ENCODE measurements at places on chromosomes 7 and 10.

DNA sequence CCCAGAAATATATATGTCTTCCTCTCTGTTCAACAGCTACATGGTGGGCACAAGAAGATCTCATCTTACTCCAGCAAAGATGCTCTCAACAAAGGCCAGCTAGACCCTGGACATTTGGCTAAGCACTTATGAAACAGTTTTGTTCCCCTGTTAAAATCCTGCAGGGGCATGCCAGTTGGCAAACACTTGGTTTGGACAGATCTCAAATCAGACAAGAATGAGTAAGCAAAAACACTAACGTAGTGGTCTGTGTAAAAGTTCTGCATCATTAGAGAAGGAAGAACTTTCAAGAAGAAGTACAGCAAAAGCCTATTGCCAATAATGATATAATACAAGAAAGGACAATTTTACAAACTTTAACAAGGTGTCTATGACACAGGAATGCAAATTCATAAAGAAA lies 125.6 kb downstream of the CALN1 start:
- no peak for DNase-seq

GRCh38 chr10:33621101-33621500 lies 286.6 kb upstream of the NRP1 start:
- no peak for DNase-seq

GRCh38 chr7:111006691-111007090 lies 84.2 kb upstream of the LRRN3 start:
- DNase-seq, result no peak

DNA sequence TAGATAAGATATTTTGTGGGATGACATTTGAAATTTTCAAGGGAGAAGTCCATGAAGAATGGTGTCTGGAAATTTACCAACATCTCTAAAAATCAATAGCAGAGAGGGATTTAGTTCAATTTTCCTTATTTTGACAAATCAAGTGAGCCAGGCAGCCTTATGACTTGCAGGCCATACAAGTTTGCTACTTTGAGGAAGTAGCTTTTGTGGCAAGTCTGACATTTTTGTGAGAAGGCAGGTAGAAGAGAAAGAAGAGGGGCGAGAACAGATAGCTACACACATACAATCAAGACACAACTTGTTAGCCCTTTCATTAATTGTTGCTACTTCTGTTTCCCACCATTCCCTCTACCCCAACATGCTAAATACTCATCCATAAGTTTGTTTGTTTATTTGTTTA lies 74.5 kb upstream of the OIT3 start:
- no peak for DNase-seq

GRCh38 chr7:82257118-82257695 lies 186.4 kb downstream of the CACNA2D1 start:
- DNase-seq, result peak; percentile 95

- DNase-seq, result no peak
These were observed 751.1 kb downstream of the GRM8 start for GRCh38 chr7:126501617-126502016.

DNA sequence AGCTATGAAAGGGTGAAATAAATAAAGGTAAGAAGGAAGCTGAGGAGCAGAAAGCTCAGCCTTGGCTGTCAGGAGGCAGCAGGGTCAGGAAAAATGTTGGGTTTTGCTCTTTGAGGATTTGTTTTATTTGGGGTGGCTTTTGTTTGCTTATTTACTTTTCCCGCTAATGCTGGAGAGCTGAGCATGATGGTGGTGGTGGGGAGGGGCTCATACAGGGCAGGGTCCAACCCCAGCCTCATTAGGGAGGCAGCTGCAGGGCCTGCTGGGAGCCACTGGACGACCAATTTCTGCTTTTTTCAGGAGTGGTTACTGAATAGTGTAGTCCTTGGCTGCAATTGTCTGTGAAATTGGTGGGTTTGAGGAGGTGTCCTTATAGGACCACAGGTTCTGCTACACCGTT lies 36.3 kb downstream of the CCM2 start:
- DNase-seq, result peak; percentile 6

DNA sequence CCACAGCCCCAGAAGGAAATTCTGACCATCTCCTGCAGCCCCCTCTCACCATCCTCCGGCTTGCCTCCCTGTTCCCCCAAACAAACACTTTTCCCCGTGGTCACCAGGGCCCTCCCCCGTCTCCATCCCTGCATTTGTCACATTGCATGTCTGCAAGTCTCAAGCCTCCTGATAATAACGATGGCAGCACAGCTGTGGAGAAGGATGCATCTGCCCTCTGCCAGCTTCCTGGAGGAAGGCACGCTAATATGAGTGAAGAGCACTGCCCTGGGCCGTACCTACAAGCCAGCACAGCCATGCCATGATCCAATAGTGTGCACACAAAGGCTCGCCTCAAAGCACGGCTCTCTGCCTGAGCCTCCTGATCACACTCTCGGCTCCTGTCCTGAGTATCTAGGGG lies 98.5 kb downstream of the SLIT1 start:
- no peak for DNase-seq

DNA sequence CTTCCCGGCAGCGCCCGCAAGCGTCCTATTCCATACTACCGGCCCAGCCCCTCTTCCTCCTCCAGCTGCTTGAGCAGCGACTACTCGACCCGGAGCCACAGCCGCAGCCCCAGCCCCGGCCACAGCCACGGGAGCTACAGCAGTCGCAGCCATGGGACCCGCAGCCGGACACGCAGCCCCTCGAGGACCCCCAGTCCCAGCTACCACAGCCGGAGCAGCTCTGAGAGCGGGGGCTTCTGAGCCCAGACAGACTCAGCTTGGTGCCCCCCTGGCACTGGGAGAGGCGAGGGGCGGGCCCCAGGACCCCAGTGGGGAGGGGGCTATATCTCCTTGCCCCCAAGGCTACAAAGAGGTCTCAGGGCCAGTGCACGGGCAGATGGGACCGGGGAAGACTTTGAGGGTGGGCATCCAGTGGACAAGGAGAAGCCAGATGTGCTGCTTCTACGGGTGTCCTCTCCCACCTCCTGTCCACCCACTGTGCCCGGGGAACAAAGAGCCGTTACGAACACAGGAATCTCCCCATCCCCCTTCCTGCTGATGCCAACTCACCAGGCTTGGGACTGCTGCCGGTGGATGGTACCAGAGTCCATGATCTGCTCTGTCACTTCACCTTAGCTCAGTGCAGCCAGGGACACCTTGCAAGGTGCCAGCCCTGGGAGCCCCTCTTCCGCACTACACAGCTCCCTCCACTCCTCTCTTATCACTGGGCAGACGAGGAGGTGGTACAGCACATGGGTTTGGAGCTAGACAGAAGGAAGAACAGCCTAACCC lies 16.7 kb upstream of the HSPB1 start:
- no peak for DNase-seq

GRCh38 chr7:30329716-30330115 lies 45.3 kb downstream of the ZNRF2 start:
- no peak for DNase-seq

DNA sequence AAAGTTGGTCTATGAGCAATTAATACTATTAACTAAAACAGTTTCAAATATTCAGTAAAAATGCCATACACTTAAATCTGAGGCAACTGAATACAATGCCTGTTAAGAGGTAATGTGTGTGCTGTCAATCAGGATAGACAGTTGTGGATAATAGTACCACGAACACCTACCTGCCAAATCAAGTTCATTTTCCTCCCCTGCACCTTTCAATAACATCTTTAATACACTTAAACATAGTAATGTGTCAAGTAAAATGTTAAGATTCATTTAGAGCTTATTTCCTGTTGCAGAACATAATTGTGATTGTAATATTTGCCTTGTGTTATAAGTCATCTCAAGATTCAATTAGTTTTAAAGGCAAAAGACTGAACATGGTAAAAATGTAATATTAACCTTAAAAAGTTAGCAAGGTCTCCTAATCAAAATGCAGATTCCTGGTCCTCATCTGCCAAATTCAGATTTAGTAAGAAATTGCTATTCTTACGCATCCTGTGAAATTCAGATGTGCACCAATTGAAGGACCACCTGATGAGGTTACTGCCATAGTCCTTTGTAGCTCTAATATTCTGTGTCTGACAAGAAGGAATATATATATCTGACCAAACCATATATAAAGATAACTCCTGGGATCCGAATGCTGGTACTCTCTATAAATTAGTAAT lies 37.1 kb downstream of the COL1A2 start:
- DNase-seq, result no peak

- no peak for DNase-seq
These were observed 108.1 kb downstream of the SNX10 start for GRCh38 chr7:26399736-26400135.

- peak; percentile 28 for DNase-seq
These were observed 228.8 kb upstream of the FAM3C start for GRCh38 chr7:121624958-121625357.

GRCh38 chr10:48467669-48468068 lies 137.2 kb downstream of the ARHGAP22 start:
- no peak for DNase-seq

DNA sequence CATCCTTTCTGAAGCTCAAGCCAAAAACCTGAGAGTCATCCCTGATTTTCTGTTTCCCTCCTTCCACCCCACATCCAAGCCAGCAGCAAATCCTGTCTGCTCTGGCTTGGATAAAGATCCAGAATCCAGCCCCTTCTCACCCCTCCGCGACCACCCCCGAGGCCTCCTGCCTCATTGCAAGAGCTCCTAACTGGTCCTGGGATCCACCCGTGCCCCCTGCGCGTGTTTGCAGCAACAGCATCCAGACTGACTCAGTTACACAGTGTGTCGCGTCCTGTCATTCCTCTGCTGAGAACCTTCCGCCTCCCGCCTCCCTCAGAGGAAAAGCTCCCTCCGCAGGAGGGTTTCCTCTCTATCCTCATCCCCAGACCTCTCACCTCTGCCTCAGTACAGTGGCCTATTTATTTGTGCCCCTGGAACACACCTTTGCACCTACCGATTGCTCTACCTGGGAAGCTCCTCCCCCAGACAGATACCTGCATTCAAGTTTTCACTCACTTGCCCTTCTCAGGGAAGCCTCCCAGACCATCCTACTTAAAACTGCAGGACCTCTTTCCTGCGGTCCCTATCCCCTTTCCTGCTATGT lies 21.6 kb upstream of the GRID1 start:
- DNase-seq, result no peak

DNA sequence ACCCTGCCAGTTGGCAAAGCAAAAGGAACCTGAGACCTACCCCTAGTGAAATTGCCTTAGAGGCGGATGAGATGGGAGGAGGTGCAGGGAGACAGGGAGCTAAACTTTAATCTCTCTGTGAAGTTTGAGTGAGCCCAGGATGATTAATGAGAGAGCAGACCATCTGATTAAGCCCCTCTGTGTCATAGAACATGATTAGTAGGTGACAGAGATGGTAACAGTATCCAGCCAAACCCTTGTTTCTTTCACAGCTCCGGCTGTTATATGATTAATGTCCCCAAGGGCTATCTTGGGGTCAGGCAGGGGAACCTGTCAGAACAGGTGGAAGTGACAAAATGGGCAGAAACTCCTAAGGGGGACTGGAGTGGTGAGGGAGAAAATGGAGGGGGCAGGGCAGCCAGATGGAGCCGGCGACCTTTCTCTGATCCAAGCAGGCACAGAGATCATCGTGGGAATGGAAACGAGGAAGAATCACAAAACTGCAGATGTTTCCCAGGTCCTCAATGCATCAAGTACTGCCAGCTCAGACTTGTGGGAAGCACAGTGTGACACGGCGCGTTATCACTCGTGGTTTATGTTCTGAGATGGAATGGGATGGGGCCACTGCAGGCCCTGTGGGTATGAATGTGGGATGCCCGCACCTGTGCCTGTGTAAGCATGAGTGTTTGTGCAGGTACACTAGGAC lies 684.2 kb downstream of the LRMDA start:
- no peak for DNase-seq

- no peak for DNase-seq
These were observed 533.4 kb downstream of the NEBL start for GRCh38 chr10:20363684-20364083.

DNA sequence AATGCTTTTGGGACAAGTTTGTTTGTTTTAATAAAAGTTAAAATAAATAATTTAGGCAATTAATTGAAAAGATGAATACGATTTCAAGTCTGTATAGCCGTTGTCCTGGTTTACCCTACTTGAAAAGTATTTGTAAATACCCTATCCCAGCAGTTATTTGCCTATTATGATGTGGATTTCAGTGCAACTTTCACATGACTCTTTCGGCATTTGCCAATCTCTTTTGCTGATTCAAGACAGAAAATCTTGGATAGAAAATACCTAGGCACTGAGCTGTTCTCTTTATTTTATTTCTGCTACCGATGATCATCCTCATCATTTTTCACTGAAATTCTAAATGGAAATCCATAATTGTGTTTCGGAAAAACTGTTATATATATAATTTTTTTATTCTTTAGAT lies 125.9 kb upstream of the FZD8 start:
- DNase-seq, result no peak

DNA sequence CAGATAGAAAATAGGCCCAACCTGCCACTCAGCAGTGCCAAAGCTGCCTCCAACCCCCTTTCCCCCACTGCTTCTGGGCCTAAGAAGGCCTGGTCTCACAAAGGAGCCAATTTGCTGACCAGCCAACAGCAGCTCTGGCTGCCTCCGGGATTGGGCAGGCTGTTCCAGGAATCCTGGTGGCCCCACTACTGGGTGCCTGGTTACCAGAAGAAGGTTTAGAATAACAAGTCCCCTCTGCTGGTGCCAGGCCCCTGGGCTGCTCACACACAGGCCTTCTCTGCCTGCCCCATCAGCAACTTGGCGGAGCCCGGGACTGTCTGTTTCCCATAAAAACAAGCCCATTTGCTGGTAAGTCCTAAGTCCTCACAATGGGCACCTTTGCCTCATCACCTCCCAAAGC lies 1.2 kb downstream of the PHKG1 start:
- DNase-seq, result no peak

DNA sequence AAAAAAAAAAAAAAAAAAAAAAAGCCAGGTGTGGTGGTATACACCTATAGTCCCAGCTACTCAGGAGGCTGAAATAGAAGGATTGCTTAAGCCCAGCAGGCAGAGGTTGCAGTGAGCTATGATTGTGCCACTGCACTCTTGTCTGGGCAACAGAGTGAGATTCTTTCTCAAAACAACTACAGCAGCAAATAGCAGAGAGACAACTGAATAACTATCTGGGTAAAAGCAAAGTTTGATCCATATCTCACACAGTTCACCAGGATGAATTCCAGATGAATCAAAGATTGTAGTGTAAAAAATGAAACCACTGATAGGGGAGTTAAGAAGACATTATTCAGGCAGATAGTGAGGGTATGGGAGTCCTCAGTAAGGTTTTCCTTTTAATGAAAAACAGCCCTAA lies 11.4 kb upstream of the NUB1 start:
- DNase-seq, result no peak

GRCh38 chr10:99364125-99364524 lies 35.0 kb downstream of the CNNM1 start:
- DNase-seq, result no peak

GRCh38 chr7:5589819-5590595 lies 166.4 kb upstream of the TNRC18 start:
- no peak for DNase-seq

Measured in NCI-H2227 treated with DMSO at 0.1 percent for 48 hours (cell line).